ENCODE measurements at places on chromosomes 2 and 18. TPM values are rescaled to one million over a fixed set of nuclear protein-coding genes. Genes with fewer than 3 reads are reported as not detected.

KCNJ13 gene
- not detected for total RNA-seq

EHD3 gene
- total RNA-seq = 5.9 TPM

REG3G gene
- total RNA-seq = not detected

LCT gene
- total RNA-seq = not detected

CDK15 gene
- total RNA-seq = not detected

HOXD12 gene
- total RNA-seq = not detected

TRIM54 gene
- total RNA-seq = not detected

BARD1 gene
- 13.6 TPM for total RNA-seq

CSRNP3 gene
- not detected for total RNA-seq

KCNS3 gene
- total RNA-seq = 0.81 TPM

GLI2 gene
- total RNA-seq = 0.38 TPM

ICA1L gene
- total RNA-seq = 1.3 TPM

TUBA3E gene
- not detected for total RNA-seq

SYT4 gene
- total RNA-seq = not detected

INPP5D gene
- 26.9 TPM for total RNA-seq

ARHGEF33 gene
- total RNA-seq = 0.38 TPM

GCG gene
- total RNA-seq = not detected

SH3BP4 gene
- 37.5 TPM for total RNA-seq

FECH gene
- 39.8 TPM for total RNA-seq

LIMS3 gene
- 28.2 TPM for total RNA-seq

ELP2 gene
- 117 TPM for total RNA-seq

CHRND gene
- total RNA-seq = not detected

CNGA3 gene
- not detected for total RNA-seq

PLCD4 gene
- total RNA-seq = 0.85 TPM

PLCL1 gene
- total RNA-seq = 3.8 TPM

TGFA gene
- total RNA-seq = 0.38 TPM

NCKAP5 gene
- total RNA-seq = 0.27 TPM

DLGAP1 gene
- total RNA-seq = 0.09 TPM

KCNG2 gene
- total RNA-seq = not detected

SP100 gene
- total RNA-seq = 103 TPM

HAAO gene
- total RNA-seq = 0.09 TPM

SOCS6 gene
- 22.6 TPM for total RNA-seq

ZSWIM2 gene
- total RNA-seq = not detected

EGR4 gene
- total RNA-seq = not detected

DSC2 gene
- total RNA-seq = under 0.01 TPM

CCDC74A gene
- total RNA-seq = 2.1 TPM

All from endothelial cell of coronary artery (primary cell).